Fibroblast of upper back skin (primary cell): ENCODE measurements at places on chromosomes 2 and 18.
A peak's percentile ranks its signal among the peaks of the same experiment; 100 is the strongest.

DNA sequence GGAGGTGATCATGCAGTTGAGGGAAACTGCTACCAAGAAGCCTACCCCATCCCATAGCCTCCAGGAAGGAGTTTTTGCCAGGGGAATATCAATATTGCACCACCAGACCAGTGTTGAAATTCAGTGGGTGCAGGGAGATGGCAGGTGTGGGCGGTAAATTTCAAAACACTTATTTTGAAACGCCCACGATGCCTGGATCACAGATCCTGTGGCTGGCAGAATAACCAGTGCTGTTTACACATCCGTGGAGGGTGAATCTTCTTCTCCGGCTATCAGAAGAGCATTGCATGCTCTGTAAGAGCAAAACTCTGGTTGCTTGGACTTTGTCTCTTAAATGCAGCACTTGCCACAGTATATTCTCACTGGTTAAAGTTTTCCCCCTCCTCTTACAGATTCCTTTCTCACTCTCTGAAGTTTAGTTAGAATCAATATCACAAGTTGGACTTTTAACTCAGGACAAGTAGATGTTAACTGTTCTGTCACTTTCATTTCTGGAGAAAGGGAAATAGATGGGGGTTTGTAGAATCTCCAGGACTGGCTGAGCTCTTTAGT is 70.5 kb upstream of the ZCCHC2 start:
- DNase-seq: no peak

DNA sequence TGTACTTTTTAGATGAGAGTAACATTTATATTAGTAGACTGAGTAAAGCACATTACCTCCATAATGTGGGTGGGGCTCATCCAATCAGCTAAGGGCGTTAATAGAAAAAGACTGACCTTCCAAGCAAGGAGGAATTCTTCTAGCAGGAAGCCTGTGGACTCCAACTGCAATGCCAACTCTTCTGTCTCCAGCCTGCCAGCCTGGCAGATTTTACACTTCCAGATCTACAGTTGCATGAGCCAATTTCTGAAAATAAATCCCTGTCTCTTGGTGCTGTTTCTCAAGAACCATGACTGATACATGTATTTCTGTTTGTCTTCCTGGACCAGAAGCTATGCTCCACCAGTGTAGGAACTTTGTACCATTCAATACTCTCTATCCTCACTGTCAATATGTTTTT is 69.0 kb upstream of the LMAN1 start:
- DNase-seq: no peak

GRCh38 chr2:223451-223850 is 40.4 kb downstream of the SH3YL1 start:
- DNase-seq: no peak

- DNase-seq: no peak
Observed at GRCh38 chr2:129008055-129008880, 689.6 kb upstream of the HS6ST1 start.

DNA sequence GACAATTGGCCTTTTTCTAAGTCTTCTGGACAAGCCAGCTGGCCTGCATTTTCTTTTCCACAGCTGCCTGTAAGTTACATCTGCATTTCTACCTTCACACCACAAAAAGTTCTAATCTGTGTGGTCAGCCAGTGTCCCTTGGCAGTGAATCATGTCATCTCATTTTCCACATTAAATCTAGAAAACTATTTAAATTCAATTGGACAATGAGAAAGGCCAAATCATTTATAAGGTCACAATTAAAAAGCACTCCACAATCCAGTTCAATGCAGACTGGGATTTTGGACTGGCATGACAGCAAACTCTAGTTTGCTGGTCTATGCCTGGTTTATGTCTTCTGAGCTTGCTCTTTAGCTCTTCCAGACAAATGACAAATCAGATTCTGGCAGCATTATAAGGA is 494.2 kb upstream of the SPHKAP start:
- peak; percentile 62 for DNase-seq
